NCI-H1417 treated with DMSO at 0.1 percent for 48 hours (cell line): ENCODE measurements at places on chromosomes 7 and 10.

DNA sequence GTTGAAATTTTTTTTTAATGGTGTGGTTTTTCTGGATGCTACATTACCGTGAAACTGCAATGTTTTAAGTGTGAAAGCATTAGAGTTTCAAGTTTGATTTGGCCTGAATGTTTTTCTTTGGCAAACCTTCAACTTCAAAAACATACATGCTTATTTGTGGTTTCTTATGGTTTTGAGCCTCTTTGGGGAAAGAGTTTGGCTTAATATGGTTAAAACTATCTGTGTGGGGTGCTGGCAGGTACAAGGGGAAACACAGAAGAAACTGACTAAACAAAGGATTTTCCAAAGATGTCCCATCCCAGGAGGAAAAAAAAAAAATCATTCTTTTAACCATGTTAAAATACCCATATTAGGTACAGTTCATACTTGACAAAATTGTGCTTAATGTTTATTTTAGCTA is 121.1 kb downstream of the HGF start:
- DNase-seq = no peak

DNA sequence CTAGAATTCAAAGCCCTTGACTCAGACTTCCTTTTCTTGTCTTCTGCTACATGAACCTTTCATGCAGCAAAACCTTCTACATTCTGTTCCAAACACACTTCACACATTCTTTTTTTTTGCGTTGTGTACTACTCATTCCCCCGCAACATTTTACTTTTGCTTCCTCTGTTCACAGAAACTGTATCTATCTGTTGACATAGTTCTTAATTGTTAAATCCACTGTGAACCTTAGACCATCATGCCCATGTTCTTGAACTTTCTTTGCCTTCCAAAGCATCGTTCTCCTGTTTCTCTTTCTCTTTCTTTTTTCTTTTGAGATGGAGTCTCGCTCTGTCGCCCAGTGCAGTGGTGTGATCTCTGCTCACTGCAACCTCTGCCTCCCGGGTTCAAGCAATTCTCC is 14.2 kb downstream of the CCSER2 start:
- DNase-seq = no peak

DNA sequence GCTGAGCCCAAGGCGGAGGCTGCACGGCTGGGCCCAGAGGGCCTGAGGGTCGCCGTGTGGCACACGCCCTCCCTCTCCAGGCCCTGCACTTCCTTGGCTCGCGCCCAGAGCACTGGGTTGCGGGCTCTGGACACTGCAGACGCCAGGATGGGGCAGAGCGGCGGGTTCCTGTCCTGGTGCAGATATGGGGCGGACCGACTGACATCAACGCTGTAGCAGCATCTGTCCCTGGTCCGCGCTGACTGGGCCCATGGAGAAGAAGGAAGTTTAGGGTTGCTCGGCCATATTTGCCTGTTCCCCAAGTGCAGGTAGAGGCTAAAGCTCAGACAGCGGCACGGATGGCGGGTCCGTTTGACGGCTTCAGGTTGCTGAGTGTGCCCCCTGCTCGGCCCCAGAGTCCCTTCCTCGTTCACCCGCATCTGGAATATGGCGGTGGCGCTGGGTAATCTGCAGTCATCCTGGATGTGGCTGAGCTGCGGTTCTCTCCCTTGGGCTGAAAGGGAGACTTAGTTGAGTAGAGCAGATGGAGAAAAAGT is 116.1 kb downstream of the OR13A1 start:
- no peak for DNase-seq

DNA sequence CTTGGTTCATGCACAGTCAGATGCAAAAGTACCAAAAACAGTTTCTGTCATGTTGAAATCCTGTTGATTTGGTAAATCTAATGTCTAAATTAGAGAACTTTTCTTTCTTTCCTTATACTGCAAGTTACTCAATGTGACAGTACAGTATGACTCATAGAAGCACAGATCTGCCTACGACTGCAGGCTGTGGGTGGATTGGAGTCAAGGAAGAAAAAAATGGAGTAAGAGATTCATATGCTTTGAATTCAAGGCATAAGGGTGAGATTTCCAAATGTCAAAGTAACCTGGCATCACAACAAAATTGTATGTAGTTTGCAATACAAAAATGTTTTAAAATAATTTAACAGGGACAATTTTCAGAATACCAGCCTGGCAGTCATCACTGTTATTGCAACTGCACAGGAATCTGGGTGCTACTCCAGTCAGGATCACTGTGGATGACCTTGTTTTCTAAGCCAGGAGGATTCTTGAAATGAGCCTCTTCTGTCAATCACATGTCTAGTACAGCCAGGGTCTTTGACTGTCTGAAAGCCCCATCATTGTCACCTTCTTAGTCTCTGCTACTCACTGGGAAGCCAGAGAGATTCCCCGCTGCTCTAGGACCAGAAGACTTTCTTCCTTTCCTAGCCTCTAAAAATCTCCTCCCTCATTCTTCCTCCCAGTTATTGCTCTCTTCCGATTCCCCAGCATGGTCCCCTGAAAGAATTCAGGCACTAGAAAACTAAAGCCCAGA is 83.6 kb downstream of the CD36 start:
- no peak for DNase-seq

- no peak for DNase-seq
Observed at GRCh38 chr7:41197769-41198168, 505.1 kb downstream of the INHBA start.

GRCh38 chr10:2366264-2366931 is 629.1 kb upstream of the ADARB2 start:
- DNase-seq = no peak

GRCh38 chr7:89133357-89133756 is 337.8 kb upstream of the TEX47 start:
- DNase-seq = no peak

- no peak for DNase-seq
Observed at GRCh38 chr7:108736221-108736891, 166.7 kb downstream of the DNAJB9 start.

DNA sequence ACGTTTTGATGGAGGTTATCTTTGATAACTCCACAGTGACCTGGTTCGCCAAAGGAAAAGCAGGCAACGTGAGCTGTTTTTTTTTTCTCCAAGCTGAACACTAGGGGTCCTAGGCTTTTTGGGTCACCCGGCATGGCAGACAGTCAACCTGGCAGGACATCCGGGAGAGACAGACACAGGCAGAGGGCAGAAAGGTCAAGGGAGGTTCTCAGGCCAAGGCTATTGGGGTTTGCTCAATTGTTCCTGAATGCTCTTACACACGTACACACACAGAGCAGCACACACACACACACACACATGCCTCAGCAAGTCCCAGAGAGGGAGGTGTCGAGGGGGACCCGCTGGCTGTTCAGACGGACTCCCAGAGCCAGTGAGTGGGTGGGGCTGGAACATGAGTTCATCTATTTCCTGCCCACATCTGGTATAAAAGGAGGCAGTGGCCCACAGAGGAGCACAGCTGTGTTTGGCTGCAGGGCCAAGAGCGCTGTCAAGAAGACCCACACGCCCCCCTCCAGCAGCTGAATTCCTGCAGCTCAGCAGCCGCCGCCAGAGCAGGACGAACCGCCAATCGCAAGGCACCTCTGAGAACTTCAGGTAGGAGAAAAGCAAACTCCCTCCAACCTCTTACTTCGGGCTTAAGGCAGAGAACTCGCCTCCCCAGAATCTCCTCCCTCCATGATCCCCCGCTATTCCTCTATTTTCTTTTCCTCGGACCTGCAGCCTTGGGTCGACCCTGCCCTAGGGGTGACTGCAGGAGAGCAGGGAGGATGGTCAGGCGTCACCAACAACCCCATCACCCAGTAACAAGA is at the start of gene SERPINE1:
TSS of gene SERPINE1 (plus strand) at position 454 of the 809 bp plus-strand sequence. CDS start 1,290 bp downstream, outside the sequence.
- DNase-seq = no peak

DNA sequence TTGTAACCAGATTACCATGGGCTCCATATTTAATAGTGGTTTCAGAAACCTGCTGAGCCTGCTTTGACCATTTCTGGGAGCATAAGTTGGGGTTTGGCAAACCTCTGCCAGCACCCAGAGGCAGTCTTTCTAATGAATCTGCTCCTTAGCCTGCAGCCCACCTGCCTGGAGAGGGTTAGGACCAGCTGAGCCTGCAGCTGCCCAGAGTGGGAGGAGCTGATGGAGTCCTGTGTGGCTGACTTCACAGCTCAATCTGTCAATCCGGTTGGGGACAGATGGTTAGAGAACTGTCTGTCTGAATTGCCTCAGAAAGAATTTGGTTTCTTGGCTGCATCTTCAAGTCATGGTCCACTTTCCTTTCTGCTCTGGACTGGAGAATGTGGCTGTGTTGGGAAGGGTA is 444.6 kb downstream of the NRG3 start:
- DNase-seq = no peak

- no peak for DNase-seq
Observed at GRCh38 chr10:7202793-7203355, 208.0 kb downstream of the SFMBT2 start.

DNA sequence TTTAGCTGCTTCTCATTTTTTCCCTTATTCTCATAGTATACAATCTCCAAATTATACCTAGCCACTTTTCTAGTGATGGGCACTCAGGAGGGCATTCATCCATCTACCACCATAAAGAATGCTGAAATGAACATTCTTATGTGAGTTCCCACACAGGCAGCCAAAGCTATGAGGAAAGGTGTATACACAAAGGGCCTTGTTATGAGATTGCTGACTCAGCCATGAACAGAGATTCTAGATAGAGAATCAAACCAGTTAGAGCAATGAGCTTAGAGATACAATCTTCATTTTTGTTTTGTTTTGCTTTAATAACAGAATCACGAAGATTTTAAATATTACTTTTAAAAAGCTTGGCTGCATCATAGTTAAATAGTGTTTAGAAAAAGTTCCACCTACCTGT is 54.8 kb upstream of the TNKS2 start:
- no peak for DNase-seq
